Fibroblast of villous mesenchyme (primary cell): ENCODE measurements at places on chromosomes 16 and 17. TPM values are rescaled to one million over a fixed set of nuclear protein-coding genes. Genes with fewer than 3 reads are reported as not detected.

TMEM219 gene
- 72.8 and 75.1 TPM in 2 replicates for total RNA-seq

CCL5 gene
- under 0.01 TPM in 1 of 2 replicates, not detected in the other for total RNA-seq

HNF1B gene
- not detected in 2 replicates for total RNA-seq

HEATR9 gene
- not detected in 2 replicates for total RNA-seq
